ENCODE measurements at places on chromosomes 2 and 18.

DNA sequence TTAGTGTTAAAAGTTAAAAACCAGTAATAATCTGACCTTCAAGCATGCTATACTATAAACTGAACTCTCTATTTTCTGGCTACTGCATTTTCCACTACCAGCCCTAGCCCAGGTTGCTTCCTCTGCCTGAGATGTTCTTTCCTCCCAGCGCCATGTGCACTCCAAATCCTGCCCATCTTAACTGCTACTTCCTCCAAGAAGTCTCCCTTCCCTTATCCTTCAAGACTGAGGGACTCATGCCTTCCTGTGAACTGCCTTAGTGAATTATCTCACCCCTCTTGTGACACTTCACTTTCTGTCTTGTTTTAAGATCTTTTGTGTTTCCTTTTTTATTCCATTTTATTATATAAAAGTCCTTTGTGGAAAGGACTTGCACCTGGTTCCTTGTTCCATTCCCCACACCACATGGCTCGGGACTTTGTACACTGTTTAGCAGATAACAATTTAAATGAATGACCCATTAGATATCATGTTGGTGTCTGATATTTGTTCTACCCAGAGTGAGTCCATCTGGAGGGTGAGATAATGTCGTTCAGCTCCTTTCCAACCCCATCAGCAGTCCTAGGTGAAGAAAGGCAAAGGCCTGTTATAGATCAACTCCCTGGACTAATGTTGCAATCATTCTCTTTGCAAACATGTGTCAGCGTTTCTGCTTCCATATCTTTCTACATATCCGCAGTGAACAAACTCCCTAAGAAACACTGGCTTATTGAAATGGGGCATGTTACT is 20.9 kb upstream of the AGFG1 start:
- DNase-seq: no peak

DNA sequence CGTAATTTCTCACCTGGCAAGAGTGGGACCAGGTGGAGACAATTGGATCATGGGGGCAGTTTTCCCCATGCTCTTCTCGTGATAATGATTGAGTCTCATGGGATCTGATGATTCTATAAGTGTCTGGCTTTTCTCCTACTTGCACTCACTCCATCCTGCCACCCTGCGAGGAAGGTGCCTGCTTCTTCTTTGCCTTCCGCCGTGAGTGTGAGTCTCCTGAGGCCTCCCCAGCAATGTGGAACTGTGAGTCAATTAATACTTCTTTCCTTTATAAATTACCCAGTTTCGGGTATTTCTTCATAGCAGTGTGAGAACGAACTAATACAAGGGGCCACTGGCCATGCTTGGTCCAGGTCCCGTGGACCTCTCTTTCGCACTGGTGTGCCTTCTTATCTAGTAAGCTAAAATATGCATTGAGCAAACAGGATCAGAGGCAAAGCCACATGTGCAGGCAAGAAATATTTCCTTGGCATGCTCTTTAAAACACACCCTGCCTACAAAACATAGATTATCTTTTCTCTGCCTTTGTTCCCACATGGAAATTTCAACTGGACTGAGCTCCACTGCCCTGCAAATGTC is 821.1 kb downstream of the TRIB2 start:
- DNase-seq: no peak

GRCh38 chr2:45595721-45596435 is 15.2 kb downstream of the SRBD1 start:
- no peak for DNase-seq

DNA sequence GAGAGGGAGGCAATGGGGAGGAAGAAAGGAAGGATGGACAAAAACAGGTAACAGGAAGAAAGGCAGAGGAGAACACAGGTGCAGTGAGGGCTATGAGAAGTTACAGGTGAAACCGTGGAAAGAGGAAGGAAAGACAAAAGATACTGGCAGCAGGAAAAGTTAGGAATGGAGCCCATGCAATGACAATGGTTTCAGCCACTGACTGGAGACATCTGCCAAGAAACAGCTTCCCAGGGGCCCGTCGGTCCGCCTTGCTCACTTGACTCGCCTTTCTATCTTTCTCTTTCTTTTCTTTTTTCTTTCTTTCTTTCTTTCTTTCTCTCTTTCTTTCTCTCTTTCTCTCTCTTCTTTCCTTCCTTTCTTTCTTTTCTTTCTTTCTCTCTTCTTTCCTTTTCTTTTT is 37.5 kb downstream of the ST8SIA5 start:
- no peak for DNase-seq

DNA sequence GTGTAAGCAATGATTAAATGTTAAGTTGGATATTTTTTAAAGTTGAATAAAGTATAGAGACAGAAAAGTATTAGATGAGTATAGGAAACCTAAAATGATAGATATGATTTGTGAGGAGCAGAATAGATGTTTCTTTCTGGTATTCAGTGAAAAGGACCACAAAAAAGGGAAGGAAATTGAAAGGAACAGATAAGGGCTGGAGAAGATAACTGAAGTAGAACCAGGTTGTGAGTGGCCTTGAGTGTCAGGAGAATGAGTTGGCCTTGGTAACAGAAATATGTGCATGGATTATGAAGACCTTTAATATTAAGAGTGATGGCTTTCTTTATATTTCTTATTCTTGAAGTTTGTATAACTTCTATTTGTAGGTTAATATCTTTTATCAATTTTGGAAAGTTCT is 543.5 kb downstream of the METTL4 start:
- no peak for DNase-seq

- DNase-seq: no peak
Observed at GRCh38 chr18:7658701-7659100, 91.6 kb downstream of the PTPRM start.

DNA sequence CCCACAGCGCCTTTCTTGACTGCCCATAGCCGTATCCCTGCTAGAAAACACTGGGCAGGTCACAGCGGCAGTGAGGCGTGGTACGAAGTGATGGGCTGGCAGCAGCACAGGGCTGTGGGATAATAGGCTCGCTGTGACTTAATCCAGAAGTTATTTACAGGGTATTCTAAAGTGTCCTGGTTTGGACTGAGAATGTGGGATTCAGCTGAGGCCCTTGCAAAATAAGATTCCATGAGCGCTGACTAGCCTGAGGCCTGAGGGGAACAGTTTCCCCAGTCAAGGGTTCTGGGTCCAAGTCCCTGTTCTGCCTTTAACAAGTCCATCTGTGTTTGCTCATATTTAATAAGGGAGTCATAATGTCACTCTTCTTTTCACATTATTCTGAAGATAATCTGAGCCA is 34.6 kb downstream of the SETBP1 start:
- no peak for DNase-seq

DNA sequence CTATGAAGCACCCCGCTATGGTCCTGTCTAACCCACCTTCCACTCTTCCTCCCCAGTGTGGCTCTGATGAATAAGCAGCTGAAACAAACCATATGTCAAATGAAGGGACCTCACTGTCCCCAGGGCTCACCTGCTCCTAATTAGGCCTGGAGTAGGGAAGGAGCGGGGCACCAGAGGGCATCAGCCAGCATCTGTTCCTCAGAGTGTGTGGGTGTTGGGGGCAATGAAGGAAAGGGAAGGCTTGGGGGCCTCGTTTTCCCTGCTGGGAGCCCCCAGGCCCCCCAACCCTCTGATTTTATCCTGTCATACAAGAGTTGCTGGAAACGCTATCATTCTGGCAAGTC is 274.7 kb downstream of the HAUS1 start:
- DNase-seq: no peak

DNA sequence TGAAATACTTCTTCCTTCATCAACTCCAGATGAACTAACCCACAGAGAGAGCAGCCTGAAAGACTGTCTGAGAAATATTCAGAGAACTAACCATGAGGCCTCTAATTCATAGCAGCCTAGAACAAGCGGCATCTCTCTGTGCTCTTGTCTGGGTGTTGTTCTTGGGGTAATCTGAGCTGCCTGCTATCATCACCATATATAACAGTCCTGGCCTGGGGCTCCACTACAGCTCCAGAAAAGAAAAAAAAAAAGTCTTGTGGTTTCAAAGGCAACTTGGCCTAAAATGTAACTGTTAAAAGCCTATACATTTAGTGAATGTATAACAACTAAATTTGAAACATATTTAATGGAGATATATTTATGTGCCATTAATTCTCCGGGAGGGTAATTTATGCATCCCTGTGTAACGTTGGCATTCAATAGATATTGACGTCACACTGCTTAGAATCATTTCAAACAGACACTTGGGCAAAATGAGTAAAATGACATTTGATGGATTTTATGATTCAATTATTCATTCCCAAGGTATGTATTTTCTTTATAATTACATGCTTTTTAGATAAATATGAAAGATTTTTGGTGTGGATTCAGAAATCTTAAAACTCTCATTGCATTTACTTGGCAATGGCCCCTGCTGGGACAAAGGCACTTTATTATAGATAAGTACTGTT is 294.3 kb downstream of the HRH4 start:
- no peak for DNase-seq

DNA sequence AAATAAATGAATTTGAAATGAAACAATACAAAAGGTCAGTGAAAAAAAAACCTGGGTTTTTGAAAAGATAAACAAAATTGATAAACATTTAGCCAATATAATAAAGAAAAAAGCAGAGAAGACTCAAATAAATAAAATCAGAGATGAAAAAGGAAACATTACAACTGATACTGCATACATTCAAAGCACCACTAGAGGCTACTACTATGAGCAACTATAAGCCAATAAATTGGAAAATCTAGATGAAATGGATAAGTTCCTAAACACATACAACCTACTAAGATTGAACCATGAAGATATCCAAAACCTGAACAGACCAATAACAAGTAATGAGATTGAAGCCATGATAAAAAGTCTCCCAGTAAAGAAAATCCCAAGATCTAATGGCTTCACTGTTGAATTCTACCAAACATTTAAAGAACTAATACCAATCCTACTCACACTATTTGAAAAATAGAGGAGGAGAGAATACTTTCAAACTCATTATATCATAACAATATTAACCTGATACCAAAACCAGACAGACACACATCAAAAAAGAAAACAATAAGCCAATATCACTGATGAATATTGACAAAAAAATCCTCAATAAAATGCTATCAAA is 80.8 kb upstream of the CERS6 start:
- DNase-seq: no peak

- DNase-seq: no peak
Observed at GRCh38 chr18:74190086-74190485, 41.8 kb downstream of the TIMM21 start.

GRCh38 chr2:233241803-233242202 is 9.7 kb upstream of the ATG16L1 start:
- no peak for DNase-seq

GRCh38 chr2:237909075-237909695 is 49.8 kb downstream of the RAMP1 start:
- DNase-seq: no peak

- DNase-seq: no peak
Observed at GRCh38 chr18:79517341-79517740, 121.6 kb downstream of the NFATC1 start.

GRCh38 chr2:216159144-216159543 is 50.0 kb downstream of the XRCC5 start:
- DNase-seq: no peak

DNA sequence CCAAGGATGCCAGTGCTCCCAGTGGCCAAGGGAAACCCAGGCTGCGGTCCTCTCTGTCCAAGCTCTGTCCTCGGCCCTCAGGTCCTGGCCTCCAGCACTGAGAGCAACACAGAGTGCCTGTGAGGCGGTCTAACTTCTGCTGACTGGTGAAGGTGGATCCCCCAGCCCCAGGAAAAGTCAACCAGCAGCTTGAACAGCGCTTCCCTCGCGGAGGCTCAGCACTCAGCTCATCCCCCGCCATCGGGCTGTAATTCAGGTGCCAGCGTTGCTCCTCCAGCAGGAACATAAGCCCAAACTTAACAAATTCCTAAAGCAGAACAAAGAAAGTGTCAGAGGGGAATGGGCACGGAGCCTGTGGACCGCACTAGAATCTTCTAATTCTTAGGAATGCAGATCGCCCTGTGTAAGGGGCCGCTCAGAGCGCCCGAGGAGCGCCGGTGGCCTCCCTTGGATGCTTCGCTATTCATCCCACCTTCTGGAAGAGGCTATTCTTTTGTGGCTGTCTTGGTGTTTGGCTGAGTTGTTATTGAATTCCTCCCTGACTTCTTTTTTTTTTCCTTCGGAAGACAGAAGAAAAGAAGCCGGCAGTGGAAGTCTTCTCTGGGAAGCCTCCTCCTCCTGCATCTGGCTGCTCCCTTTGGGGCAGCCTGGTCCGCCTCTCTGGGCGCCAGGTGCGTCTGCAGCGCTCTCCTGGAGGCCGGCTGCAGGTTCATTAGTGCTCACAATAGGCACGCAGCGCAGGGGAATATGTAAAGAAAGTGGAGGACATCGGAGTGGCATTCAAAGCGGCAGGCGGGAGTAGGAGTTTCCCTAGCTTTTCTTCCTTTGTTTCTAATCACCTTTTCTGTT is 905.6 kb downstream of the TSN start:
- DNase-seq: no peak

GRCh38 chr2:150895968-150896367 is 365.7 kb downstream of the RBM43 start:
- no peak for DNase-seq

- DNase-seq: no peak
Observed at GRCh38 chr2:50398766-50399056, 633.2 kb downstream of the NRXN1 start.

Measured in activated T-cell treated with anti-CD3 and anti-CD28 coated beads for 24 hours (primary cell).